T-cell (primary cell): ENCODE measurements at places on chromosomes 12 and 14.

DNA sequence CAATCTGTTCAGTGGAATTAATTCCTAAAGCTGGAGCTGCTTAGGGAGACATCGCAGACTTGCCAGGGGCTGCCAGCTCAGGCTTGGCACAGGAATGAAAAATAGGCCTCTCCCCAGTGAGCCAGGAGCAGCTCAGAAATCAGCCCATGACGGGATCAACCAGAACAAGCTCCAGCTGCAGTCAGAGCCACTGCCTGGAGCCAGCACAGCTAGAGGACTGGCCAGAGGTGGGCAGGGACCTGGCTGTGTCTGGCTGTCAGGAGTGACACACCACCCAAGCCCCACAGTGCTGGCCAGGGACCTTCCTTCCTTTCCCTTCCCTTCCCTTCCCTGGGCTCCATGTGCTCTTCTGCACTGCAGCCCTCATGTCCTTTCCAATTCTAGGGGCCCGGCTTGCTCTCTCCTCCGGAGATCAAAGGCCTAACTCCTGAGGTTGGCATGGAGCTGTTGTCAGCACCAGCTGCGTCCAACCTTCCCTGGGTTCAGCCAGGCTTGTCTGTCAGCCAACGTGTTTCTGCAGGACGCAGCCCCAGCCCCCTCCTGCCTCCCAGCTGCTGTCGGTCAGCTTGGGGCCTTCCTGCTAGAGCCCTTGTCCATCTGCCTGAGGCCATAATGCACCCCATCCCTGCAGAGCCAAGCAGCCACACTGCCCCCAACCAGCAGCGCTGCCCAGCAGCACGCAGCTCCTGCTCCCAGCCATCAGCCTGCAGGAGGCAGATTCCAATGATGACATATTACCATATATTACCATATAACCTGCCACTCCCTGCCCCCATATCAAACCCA lies 149.3 kb downstream of the CALM1 start:
- DNase-seq: no peak

- DNase-seq: no peak
These were observed 41.2 kb downstream of the PHLDA1 start for GRCh38 chr12:75990189-75990912.

- DNase-seq: no peak
These were observed 42.6 kb upstream of the C12orf42 start for GRCh38 chr12:103538397-103538796.

GRCh38 chr12:77082021-77082420 lies 16.7 kb upstream of the E2F7 start:
- no peak for DNase-seq

GRCh38 chr12:3747543-3747942 lies 5.4 kb downstream of the CRACR2A start:
- peak; percentile 22 for DNase-seq

- DNase-seq: no peak
These were observed 113.2 kb downstream of the DENND5B start for GRCh38 chr12:31477687-31478086.

GRCh38 chr12:981176-981828 lies 9.7 kb upstream of the ERC1 start:
- DNase-seq: no peak

DNA sequence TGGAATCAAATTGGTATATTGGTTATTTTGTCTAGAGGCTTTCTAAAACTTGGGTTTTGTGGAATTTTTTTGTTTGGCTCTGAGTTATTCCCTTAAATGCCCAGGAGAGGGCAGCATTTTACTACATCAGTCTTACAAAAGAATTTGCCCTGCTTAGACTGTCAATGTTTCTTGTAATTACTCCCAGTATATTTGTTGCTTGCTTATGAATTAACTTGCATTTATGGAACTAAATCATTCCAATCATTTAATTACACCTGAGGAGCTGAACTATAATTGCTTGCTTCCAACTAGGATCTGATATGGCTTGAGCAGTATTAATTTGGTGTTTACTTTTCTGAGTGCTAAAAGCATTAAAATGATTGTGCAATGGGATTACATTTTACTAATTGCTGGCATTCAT lies 48.7 kb downstream of the MIPOL1 start:
- no peak for DNase-seq

GRCh38 chr14:74501135-74501614 lies 7.6 kb downstream of the ISCA2 start:
- no peak for DNase-seq

DNA sequence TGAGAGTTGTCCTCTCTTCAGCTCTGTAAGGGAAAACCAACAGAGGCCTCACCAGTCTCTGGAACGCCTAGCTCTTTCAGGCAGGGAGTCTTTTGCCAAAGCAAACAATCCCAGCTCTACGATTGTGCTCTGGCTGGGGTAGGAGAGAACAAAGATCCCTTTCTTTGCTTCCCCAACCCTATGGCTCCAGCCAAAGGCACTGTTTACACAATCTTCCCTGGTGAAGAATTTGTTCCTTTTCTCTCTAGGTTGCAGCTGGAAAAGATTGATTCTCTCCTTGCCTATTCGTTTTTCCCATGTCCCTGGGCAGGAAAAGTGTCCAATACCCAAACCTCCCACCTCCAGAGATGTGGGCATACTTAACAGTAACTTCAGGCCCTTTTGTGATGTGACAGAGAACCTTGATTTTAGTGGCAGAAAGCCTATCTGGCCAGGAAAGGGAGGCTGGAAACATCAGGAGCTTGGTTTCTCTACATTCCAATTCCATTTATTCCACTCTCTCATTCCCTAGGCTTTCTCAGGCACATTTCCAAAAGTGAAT lies 16.8 kb downstream of the ATP5MC2 start:
- DNase-seq: no peak

GRCh38 chr14:92224358-92224954 lies 98.5 kb upstream of the SLC24A4 start:
- no peak for DNase-seq

DNA sequence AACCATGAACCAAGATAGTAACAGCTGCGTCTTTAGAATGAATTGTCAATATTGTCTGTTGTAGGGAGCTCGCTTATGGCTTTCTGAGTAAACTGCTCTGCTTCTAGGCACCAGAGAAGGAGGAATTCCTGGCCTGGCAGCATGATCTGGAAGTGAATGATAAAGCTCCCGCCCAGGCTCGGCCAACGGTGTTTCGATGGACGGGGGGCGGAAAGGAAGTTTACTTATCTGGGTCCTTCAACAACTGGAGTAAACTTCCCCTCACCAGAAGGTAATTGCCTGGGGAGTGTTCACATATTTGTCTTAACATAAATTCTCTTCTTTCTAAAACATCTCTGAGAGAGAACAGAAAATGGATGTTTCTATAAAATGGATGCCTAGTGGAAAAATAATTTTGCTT lies 4.3 kb downstream of the PRKAB1 start:
- no peak for DNase-seq

- DNase-seq: no peak
These were observed 65.1 kb upstream of the SLCO1B1 start for GRCh38 chr12:21065845-21066244.

GRCh38 chr12:3720772-3721171 lies 32.1 kb downstream of the CRACR2A start:
- no peak for DNase-seq

GRCh38 chr14:54348001-54348611 lies 48.7 kb upstream of the CDKN3 start:
- DNase-seq: no peak
